RPMI8226 (cell line): ENCODE measurements at places on chromosomes 6 and 20.
A peak's percentile ranks its signal among the peaks of the same experiment; 100 is the strongest.

DNA sequence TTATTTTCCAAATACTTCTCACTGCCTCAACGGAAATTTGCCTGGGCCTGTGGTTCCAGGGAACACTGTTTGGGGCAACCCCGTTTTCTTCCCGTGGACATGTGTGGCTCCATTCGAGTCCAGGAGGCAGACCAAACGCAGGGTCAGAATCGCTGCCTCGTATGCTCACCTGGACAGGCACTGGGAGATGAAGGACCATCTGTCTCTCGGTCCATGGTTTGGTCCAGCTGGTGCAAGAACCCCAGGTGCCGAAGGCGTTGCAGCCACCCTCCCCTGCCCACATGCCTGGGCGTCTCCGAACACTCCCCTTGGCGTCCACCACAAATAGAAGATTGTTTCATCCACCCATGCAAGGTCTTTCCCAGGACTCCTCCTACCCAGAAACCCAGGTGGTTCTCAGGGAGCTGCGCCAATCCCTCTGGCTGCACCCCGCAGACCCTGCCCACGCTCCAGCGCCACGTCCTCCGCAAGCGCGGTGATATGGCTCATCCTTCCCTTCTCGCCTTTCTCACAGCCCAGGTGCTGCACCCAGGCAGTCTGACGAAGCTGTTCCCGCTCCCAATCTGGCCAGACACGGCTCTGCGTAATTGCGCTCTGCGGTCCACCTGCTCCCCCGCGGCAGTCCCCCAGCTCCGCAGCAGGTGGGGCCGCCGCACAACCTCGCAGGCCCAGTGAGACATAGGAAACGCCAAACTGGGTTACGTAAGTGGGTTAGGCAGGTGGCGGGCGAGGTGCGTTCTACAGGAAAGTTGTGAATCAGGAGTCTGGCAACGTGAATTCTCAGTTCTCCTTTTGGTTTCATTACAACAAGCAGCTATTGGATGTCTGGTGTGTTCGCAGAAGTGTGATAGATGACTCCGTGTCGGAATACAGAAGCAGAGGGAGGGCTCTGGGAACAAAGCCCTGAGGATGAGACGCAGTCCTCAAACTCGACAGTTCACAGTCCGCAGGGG is 146.2 kb upstream of the ECI2 start:
- DNase-seq, result peak; percentile 96

DNA sequence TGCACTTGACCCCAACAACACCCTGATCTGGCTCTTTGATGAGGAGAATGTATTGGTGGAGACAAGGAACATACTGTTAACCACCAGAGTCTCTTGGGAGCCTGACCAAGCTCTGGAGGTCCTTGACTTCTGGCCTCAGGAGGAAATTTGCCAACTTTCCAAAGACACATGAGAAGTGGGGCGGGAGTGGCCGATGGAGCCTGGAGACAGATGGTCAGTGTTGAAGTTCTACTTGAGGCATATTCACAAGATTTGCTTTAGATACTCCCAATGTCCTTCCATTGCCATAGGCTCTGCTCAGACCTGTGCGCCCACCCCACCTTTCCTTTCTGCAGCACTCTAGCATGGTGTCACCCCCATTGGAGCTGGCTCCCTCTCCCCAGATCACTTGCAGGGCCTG is 241.0 kb downstream of the SLC24A3 start:
- DNase-seq, result no peak

- DNase-seq, result peak; percentile 53
These were observed 178.2 kb downstream of the CDH4 start for GRCh38 chr20:61430228-61430624.

DNA sequence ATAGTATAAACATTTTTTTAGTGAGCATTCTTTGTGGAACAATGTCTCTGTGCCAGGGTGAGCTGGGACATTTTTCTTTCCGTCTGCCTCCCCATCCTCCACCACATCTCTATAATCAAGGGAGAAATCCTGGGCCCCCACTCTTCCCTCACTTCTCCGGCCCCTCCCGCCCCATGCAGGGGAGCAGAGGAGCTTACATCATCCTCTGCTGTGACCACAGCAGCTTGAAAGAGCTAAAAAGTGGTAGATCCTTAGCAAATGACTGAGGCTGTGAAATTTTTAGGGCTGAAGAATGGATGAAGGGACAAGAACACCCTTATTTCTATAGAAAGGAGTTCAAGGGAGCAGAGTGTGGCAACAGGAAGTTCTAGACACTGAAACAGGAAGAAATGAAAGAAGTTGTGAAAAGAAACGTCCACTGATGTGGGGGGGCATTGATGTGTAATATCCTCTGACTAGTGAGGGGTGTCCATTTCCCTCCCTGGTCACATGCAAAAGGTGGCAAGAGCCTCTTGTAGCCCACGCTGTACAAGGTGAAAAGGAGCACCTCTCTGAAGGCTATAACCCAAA is 380.3 kb upstream of the JARID2 start:
- no peak for DNase-seq
